T-helper 2 cell (primary cell): ENCODE measurements at places on chromosomes 2 and 18.

DNA sequence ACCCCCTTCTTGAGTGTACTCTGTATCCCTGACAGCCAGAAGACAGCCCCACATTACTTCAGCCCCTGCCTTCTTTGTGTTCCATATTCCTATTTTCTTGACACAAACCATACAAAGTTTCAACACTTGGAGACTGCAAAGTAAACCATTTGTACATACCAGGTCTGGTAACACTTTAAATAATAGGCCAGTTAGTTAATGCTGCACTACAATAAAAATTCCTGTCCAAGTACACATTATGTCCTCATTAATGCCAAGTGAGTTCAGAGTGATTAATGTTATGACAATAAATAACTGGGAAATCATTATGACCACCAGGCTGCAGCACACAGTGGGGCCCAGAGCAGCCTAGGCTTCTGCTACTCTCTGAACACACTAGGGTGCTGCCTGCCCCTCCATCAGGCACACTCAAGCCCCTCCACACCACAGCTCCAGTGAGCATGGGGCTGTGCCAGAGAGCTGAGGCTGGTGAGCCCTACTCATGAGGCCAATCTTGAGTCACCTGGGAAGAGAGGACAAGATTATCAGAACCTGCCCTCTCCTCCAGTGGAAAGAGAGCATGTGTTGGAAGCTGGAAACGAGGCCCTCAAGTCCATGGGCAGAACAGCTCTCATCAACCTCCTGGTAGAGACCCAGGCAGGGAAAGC, 138.7 kb downstream of the TTC32 start:
- DNase-seq, result no peak

DNA sequence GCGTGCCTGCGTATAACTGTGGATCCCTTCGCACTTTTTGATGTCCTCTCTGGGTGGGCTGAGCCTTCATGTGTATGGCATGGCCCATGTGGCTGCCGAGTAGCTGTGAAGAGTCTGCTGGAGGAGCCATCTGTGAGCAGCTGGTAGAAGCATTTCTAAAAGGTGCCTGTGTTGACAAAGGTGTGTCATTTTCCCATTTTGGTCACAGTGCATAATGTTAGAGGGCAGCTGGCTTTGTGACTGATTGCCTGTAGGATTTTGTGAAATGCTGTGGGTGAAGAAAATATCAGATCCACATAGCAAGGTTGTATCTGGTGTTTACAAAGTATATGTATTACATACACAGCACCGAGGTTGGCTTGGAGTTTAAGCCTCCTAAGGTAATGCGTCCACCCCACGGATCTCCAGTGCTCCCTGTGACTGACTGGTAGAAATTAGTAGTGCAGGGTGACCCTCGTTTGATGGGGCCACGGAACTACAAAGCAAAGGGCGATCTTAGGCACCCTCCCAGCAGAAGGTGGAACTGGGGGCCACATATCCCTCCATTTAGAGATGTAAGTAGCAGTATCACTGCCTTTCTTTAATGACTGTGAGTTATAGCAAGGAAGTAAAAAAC, 16.5 kb downstream of the GATA6 start:
- DNase-seq, result no peak

DNA sequence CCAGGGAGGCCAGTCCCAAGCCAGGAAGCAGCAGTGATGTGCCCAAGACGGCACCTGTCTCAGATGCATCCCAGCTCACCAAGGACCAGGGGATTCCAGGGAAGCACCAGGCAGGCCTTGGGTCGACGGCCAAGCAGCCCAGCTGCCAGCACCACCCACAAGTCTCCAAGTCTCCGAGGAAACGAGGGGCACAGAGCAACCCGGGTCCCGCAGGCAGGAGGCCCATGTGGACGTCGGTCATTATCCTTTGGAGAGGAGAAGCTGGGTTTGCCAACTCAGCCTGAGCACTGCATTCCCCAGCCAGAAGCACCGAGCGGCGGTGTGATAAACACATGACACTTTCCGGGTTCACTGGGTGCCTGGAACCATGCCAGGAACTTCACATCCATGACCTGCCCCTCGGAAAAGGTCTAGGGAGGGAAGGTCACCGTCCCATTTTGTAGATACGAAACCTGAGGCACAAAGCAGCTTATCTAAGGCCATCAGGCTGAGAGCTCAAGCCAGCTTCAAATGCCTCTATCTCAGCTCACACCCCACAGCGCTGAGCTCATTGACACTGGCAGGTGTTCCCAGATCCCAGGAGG, 104.5 kb downstream of the ZNF516 start:
- no peak for DNase-seq

GRCh38 chr2:60992985-60993392, 24.5 kb upstream of the PEX13 start:
- DNase-seq, result no peak

DNA sequence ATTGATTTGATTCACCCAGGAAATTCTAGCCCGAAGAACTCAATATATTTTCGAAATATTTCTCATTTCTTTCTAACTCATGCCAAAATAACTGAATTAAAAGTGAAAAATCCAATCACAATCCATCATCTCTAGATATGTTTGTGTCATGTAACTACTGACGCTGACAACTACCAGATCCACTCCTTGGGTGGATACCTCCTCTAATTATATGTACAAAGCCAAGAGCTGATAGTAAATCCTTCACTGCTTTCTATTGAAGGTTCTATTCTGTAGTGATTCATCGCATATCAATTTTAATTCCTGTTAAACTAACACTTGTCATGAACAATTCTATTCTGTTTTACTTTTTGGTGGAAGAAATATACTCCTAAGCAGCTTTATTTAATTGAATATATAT, 1056.6 kb upstream of the NXPH2 start:
- DNase-seq, result no peak

- DNase-seq, result no peak
Measured at GRCh38 chr2:68193787-68194372, 36.2 kb downstream of the PNO1 start.

DNA sequence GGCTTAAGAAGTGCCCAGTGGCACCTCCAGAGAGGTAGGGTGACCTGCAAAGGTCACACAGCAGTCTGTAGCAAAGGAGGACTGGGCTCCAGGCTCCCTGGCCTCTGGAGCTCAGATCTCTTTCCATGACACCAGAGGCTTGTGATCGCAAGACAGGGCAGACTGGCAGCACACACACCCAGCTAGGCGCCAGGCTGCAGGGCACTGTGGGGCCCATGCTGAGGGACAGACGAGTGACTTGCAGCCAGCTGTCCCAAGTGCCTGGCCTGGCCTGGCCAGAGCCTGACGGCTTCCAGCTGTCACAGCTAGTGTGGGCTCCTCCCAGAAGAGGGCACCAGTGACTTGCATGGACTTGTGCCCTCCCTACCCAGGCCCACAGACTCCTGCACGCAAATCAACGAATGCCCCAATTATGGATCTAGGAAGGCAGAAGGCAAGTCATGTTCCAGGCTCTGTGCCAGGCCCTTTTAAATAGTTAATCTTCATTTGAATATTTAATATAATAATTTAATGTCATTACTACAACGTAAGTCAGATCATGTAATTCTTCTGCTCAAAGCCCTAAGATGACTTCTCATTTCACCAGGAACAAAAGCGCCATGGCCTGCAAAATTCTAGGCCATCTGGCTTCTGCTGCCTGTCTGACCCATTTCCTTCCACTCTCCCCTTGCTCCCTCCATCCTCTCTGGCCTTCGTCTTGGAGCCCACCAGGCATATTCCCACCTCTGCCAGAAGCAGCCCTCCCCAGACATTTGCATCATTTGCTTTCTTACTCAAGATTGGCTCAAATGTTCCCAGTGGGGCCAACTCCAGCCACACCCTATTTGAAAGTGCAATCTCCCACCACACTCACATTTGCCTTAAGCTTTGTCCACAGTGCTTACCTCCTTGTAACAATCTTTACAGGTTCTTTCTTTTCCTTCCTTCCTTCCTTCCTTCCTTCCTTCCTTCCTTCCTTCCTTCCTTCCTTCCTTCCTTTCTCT, 3.7 kb upstream of the SPEG start:
- no peak for DNase-seq

- no peak for DNase-seq
Measured at GRCh38 chr18:13319629-13320028, 101.1 kb downstream of the LDLRAD4 start.

- DNase-seq, result no peak
Measured at GRCh38 chr2:48728840-48729239, 26.7 kb downstream of the LHCGR start.

DNA sequence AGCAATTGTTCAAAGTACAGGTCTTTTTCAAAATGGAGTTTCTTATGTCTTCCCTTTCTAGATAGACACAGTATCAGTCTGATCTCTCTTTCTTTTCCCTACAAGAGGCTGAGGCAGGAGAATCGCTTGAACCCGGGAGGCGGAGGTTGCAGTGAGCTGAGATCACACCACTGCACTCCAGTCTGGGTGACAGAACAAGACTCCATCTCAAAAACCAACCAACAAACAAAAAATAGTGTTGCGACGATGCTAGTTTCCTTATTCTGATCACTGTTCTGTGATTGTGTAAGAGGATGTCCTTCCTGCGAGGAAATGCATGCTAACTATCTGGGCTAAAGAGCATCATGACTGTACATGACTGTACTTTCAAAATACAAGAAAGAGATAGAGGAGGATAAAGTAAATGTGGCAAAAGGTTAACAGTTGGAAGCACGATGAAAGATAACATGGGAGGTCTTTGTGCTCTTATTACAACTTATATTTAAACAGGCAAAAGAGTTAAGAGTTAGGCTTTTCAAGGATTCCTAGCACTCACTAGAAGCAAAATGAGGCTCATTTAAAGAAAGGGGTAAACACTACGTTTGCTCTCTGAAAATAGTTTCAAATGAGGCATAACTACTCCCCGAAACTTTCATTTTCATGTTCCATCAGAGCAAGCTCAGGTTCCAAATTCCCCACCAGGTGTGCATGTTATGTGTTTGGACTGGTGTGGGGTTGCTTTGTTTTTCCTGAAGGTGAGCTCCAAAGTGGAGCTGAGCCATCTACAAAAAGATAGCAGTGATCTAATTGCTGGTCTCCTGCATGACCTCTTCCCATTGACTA, 23.8 kb downstream of the SOWAHC start:
- DNase-seq, result no peak

GRCh38 chr2:71281950-71282349, 49.6 kb upstream of the ZNF638 start:
- no peak for DNase-seq
